NCI-H187 (cell line): ENCODE measurements at places on chromosomes 4 and X.

DNA sequence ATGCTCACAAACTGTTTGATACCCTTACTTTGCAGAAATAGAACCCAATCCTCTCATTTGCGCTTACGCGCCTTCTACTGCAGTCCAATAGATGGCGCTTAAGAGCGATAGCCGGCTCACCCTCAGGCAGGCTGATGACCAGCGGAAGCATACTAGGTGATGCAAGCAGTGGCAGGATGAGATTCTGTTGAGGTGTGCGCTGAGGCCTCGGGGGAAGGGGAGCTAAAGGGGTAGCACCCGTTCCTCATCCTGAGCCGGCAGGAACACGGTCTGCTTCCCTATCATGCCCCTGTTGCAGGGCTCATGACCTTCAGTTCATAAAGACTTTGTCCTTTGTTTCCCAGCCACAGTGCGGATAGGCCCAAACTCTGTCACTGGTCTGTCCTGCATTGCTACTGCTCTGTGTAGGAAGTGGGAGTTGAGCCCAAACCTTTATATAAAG, 628.9 kb downstream of the TLL1 start:
- no peak for DNase-seq

DNA sequence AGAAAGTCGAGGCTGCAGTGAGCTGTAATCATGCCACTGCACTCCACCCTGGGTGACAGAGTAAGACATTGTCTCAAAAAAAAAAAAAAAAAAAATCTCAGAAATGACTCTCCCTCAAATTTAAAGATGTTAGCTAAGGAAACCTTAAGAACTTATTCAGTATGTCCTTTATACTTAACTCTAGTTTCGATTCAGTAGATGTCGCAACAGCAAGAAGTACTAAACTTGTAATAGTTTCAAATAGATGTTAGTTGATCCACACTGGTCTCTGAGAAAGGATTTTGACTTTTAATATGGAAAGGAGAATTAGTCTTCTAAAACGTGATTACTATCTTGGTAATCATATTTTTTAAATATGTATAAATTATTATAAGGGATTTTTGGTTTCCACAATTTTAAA, 29.6 kb downstream of the NKX3-2 start:
- DNase-seq: no peak

- no peak for DNase-seq
Observed at GRCh38 chrX:17495052-17495451, 120.1 kb downstream of the NHS start.

DNA sequence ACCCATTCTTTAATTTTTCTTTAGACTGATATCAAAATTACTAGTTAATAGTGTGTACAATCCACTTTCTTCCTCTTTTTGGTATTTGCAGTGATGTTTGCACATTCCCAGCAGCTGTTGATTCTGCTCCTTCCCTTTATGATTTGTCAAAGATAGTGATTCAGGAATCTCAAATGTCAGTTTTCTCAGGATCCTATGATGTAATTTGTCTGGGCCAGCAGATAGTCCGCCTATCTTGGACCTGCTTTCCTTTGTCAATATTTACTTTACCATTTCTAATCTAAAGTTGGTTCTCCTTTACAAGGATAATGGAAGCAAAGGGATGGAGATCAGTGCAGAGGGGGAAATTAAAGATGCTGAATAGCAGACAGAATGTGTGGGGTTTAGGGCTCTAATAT, 122.1 kb downstream of the REELD1 start:
- DNase-seq: no peak

DNA sequence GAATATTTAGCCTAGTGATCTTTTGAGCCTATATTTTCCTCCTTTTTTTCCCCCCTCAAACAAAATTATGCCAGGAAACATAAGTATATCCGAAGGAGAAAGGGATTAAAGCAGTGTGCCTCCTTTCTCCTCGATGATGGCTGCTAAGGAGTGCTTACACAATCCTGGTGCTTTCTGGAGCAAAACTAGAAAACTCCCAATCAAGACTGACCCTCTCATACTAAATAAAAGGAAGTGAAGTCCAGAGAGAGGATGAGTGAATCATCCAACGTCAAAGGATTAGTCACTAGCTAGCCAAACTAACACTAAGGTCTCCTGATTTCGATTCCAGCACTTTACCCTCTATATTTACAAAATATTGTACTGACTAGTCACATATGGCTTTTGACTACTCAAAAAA, 146.8 kb downstream of the PPP3CA start:
- no peak for DNase-seq

DNA sequence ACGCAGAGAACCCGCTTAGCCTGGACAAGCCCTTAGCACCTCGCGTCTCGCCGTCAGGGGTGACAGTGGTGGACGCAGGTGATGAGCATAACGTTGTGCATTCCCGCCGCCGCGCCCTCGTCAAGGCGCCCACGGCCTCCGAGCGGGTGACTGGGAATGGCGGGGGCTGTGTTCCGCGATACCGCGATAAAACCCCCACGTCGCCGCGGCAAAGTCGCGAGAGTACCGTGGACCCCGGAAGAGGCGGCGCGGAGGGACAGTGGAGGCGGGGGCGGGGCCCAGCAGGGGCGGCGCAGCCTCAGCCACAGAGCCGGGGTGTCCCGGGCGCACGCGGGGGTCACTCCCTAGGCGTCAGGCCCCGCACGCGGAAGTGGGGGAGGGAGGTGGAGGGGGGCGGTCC, 53.8 kb downstream of the ZFYVE28 start:
- no peak for DNase-seq

DNA sequence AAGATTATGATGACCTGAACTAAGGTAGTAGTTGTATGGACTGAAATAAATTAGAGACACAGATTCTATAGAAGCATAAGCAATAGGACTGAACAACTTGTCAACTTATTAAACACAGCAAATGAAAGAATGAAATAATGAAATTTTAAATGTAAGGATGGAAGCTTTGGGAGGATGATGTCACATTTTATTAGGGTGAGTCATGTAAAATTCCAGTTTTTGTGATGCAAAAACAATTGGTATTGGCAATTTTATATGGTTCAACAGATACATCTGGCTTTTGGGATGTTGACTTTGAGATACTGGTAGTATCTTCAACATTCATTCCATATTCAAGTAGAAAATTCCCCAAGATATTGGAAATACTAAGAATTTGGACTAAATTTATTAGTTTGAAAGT, 72.7 kb upstream of the IL15 start:
- DNase-seq: no peak

GRCh38 chr4:8192748-8193738, 6.0 kb upstream of the SH3TC1 start:
- peak; percentile 73 for DNase-seq

GRCh38 chrX:118239178-118239870, 106.6 kb upstream of the WDR44 start:
- DNase-seq: no peak

GRCh38 chr4:14345356-14345775, 656.9 kb upstream of the CPEB2 start:
- DNase-seq: no peak

- no peak for DNase-seq
Observed at GRCh38 chr4:70874268-70875156, 27.7 kb upstream of the MOB1B start.

DNA sequence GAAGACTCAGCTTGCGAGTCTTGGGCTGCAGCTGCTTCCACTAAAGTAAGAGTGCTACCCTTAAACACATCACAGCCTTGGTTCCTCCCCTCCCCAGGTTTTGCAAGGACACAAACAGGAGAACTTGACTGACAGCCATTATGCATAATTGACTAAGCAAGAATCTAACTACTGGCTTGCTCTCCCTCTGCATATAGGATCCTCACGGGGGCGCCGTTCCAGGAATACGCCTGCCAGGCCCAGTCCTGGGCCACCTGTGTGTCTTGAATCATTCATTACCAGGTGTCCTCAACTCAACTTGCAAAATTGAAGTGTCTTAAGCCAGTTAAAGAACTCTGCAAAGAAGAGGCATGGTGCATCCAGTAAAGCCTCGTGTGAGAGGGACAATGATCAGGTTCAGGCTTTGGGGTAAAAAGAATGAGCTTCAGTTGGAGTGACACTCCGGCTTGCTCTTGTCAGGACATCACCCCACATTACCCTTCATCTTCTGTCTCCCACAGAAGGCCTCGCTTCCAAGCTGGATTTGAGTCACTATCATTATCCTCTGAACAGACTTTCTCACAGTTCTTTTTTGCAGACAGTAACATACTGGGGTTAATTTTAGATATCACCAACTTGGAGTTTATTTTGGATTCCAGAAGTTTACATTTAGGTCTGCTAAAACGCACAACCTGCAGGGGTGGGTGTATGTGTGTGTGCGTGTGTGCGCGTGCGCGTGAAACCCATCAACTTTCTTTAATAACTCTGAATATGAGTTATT, 273.5 kb upstream of the HS3ST1 start:
- no peak for DNase-seq

GRCh38 chr4:24529555-24529954, 54.8 kb downstream of the DHX15 start:
- no peak for DNase-seq

GRCh38 chrX:29043746-29044145, 456.5 kb downstream of the IL1RAPL1 start:
- DNase-seq: no peak

DNA sequence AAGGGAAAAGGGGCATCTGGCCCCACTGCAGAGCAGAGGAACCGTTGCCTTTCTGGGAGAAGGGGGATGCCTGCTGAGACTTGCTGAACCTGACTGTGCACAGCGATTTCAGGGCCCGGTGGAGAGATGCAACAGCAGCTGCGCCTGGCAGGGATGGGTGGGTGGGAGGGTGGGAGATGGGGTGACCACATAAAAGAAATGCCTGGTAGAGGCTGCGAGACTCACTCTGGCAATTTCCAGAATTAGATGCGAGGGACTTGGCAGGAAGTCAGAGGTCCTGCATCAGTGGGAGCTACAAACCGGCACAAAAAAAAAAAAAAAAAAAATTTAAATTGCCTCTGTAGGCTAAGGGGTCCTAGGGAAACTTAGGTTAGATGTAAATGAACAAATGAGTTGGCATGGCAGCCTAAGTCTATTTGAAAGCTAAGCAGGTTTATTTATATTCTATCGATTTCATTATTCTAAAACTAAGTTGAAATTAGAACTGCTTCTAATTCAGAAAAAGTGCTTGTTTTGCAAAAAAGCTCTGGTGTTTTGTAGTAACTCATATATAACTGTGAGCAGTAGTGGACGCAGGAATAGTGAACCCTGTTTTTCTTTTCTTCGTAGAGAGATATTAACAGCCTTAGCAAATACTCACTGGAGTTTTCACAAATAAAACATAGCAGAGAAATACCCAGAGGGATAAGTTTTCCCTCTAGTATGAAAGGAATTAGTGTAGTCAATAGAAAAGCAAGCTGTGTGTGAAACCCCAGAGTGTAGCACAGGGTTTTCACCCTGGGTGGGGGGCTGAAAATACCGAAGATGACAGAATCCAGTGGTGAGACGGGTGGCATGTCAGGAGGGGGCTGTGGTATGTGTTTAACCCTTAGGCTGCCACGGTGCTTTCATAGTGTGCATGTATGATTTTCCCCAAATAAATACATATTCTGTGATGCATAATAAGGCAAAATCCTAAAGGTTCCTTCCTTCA, 130.1 kb downstream of the EGF start:
- no peak for DNase-seq

DNA sequence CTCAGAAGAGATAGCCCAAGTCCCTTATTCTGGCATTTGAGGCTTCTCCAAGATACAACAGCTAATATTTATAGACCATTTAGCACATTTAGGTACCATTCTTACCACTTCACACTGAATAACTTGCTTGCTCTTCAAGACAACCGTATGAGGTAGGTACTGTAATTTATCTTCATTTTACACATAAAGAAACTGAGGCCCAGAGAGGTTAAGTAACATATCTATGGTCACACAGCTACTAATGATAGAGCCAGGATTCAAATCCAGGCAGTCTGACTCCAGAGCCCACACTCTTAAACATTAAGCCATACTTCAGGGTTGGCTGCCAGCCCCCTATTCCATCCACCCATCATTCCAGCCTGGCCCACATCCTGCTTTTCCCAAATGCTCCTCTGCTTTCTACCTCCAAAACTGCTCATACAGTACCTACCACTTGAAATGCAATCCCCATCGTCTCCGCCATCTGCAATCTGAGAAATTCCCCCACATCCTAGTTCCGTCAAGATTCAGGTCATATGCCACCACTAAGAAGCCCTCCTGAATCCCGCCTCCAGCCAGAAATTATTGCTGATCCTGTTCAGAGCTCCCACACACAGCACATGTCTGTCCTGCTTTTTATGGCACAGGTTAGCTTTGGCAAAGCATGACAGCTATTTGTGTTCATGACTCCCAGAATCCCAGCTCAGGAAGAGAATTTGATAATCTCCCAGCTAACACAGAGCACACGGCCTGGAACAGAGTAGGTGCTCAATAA, 23.5 kb downstream of the IQSEC2 start:
- DNase-seq: no peak

- no peak for DNase-seq
Observed at GRCh38 chr4:151031831-151032605, 16.9 kb upstream of the LRBA start.

DNA sequence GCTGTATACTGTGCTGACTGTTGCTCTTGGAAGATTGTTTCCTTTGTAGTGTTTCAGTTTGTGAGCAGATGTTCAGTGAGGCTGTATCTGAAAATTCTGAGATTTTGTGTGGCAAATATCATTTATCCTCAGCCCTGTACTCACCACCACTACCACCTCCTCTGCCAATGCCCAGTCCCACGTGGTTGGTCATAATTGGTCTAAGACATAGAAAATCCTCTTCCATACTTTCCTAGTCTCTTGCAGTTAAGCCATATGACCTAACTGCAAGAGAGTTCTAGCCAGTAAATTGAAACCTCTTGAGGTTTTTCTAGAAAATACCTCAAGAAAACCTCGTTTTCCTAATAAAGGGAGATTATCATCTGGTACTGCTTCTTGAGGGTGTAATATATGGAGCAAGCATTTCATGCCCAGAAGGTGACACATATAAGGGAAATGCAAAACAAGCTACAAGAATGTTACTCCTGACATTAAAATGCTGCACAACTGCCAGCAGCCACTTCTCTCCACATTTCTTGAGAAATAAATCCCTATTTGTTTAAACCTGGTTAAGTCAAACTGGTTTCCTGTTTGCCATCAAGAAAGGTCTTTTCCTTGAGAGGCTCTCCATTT, 32.8 kb downstream of the ABCE1 start:
- no peak for DNase-seq

- DNase-seq: no peak
Observed at GRCh38 chr4:73315091-73315490, 56.5 kb upstream of the ANKRD17 start.

DNA sequence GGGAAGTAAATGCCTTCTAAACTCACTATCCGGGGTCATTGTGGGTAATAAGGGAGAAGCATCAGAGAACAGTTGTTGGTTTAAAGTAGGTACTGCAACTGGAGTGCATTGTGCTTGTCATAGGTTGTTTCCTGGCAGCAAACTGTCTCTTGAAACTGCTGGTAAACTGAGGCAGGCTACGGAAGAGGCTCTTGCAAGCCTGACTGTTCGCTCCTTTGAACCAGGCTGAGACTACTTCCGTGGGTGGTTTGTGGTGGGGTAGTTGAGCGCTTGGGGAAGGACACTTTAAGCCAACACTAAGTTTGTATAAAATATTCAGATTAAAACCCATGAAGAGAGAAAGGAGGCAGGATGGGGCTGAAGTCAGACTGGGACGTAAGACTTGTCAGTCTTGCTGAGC, 45.2 kb upstream of the WDR1 start:
- DNase-seq: no peak
